ENCODE measurements at places on chromosomes 7 and 10. TPM values are rescaled to one million over a fixed set of nuclear protein-coding genes. Genes with fewer than 3 reads are reported as not detected.

GRCh38 chr7:42192066-42192465 is 44.9 kb downstream of the GLI3 start:
- no peak overlapping the region for H3K4me3 ChIP-seq
- H3K4me1 ChIP-seq = peaks cover 10% of the 10 kb centered on the region
- no peak for DNase-seq
- no peaks in the 10 kb centered on the region for H3K27me3 ChIP-seq

- H3K4me1 ChIP-seq = no peaks in the 10 kb centered on the region
- DNase-seq = no peak
- no peaks in the 10 kb centered on the region for H3K27me3 ChIP-seq
- no peak overlapping the region for H3K4me3 ChIP-seq
Measured at GRCh38 chr10:110263164-110263563, 41.6 kb downstream of the SMNDC1 start.

- H3K4me1 ChIP-seq = peaks cover 19% of the 10 kb centered on the region
- H3K4me3 ChIP-seq = peak overlapping the region; percentile 29
Measured at GRCh38 chr10:5944389-5945189, 32.8 kb downstream of the IL15RA start.

DNA sequence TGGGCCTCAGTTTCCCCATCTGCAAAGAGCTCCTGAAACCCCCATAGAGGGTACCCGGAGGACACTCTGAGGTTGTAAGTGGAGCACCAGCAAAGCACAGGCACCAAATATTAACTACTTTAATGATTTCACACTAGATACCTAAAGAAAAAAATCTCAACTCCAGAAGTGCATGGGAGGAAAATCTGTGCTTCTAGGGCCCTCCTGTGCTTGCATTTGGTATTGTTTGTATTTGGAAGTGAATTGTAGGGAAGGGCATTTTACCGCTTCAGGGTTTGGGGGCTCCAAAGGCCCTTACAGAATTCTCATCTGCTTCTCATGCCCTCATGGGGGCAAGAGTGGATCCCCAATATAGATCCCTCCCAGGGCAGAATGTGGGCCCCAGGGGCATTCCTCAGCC is 22.4 kb upstream of the DRGX start:
- H3K27me3 ChIP-seq = no peaks in the 10 kb centered on the region
- H3K4me3 ChIP-seq = no peak overlapping the region
- no peak overlapping the region for H3K27ac ChIP-seq
- no peaks in the 10 kb centered on the region for H3K4me1 ChIP-seq

DNA sequence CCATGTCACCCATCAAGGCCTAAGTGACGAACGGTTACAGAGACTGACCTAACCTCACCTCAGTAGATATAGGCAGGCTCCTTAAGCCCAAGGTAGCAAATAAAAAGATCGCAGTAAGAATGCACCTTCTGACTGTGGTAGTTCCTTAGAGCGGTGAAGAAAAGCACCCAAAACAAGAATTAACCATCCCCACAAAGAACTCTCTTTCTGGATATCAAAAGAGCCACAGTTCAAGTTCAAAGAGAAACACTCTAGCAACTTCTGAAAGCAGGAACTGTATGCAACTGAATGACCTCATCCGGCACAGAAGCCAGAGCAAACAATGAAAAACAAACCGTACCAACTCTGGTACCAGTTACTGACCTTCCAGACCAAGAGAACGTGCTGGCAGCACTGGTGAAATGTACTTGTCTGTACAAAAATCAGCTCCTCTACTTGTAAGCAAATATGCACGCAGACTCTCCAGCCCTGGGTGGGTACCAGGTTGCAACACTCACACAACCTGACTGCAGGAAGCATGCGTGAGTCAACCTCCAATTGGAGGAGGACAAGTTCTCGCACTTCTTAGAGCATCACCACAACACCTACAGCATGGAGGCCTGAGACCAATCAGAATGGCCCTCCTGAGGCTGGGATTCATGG is 202.7 kb downstream of the FAM107B start:
- H3K4me1 ChIP-seq = no peaks in the 10 kb centered on the region
- H3K4me3 ChIP-seq = no peak overlapping the region
- no peak for DNase-seq
- no peaks in the 10 kb centered on the region for H3K27me3 ChIP-seq
- no peaks in the 10 kb centered on the region for H3K36me3 ChIP-seq

DNA sequence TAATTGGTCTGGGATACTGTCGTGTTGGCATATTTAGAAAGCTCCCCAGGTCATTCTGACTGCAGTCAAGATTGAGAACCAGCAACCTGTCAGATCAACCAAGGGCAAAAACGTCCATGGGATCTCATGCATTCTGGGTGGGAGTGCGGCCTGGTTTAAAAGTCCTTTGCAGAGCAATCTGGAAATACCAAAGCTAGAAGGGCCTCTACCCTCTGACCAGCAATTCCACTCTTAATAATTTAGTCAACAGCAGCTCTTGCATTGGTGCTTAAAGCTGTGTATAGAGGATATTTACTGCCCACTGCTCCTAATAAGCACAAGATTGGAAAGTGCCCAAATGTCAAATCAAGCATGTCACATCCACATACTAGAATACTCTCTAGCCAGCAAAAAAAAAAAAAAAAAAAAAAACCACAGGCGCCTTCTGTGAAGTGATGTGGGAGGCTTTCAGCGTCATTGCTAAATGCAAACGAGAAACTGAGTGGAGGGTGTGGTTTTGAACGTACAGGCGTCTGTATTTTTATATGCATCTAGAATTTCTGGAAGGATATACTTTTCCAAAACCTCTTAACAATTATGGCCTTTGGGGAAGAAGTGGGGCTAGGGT is 44.8 kb upstream of the HSPA12A start:
- H3K4me3 ChIP-seq = no peak overlapping the region
- DNase-seq = no peak
- H3K27ac ChIP-seq = no peak overlapping the region
- H3K4me1 ChIP-seq = no peaks in the 10 kb centered on the region

- H3K27ac ChIP-seq = no peak overlapping the region
- no peaks in the 10 kb centered on the region for H3K36me3 ChIP-seq
- no peaks in the 10 kb centered on the region for H3K4me1 ChIP-seq
- no peak for DNase-seq
- no peak overlapping the region for H3K4me3 ChIP-seq
Measured at GRCh38 chr10:31645786-31646185, 282.8 kb downstream of the ARHGAP12 start.

GRCh38 chr7:786472-787255 is 45.6 kb upstream of the SUN1 start:
- no peak overlapping the region for H3K27ac ChIP-seq
- H3K27me3 ChIP-seq = no peaks in the 10 kb centered on the region
- H3K4me1 ChIP-seq = no peaks in the 10 kb centered on the region

GRCh38 chr7:132518839-132519173 is 57.5 kb downstream of the PLXNA4 start:
- no peak for DNase-seq
- no peaks in the 10 kb centered on the region for H3K36me3 ChIP-seq
- no peaks in the 10 kb centered on the region for H3K4me1 ChIP-seq
- H3K27me3 ChIP-seq = no peaks in the 10 kb centered on the region
- no peak overlapping the region for H3K4me3 ChIP-seq

DNA sequence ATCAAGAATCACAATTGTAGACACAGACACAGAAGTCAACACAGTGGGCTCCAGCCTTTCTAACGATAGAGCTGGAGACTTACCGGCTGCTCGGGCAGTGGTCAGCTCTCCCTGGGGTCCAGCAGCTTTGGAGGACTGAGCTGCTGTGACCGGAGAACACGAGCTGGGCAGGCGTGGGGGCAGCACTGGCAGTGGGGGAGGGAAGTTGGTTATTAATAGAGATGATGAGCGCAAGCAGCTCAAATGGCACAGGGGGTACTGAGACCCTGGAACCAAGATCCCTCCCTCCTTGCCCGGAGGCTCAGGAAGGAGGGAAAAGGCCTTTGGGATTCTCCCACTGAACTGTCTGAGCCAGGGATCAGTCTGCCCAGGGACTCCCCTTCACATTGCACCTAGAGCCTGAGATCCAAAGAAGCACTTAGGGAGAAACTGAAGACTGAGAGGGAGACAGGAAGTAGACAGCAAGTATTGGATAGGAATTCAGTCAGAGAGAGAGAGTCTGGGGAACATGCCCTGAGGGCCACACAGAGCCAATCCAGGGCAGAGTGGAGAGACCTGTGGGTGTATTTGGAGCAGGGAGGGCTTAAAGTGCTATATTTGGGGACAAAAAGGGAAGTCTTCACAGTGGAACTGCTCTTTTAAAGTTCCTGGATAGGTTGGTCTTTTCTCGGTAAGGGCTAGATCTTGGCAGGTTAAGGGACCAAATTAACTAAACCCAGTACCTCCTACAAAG is at the start of gene MYOZ1:
Gene MYOZ1 (minus strand): TSS at position 147 of the 733 bp plus-strand sequence. CDS start 1,457 bp downstream, outside the sequence.
- H3K4me1 ChIP-seq = no peaks in the 10 kb centered on the region
- no peaks in the 10 kb centered on the region for H3K27me3 ChIP-seq
- no peaks in the 10 kb centered on the region for H3K36me3 ChIP-seq
- DNase-seq = no peak
- no peak within 1 kb of the TSS for H3K4me3 ChIP-seq

DNA sequence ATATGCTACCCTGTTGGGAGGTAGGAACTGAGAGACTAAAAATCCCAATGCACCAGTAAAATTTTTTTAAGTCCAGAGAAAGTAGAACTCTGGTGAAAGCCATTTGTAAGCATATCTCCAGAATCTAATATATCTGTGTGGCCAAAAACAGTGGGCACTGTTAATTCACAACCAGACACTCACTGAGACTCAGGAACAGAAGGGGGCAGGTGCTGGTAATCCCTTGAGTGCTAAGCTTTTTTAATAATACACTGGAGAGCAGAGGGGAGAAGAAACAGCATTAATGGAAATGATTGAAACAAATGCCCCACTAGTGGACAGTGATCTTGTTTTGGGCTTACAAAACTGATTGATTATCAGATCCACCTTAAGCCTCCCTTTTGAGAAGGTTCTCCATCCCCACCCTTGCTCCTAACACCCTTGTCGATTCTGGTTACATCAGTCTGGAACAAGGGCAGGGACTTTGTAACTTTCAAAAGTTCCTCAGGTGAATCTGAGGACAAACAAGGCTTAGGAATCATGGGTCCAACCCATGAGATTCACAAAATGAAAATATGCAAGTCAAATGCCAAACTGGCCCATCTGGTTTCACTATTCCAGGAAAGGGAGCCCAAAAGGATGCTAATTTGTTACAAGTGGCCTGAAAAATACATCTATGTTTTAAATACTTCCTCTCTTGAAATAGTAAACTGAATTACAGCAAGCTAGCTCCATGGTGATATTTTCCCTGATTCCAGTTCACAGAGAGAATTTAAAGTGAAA is 29.7 kb downstream of the PLXNA4 start:
- DNase-seq = no peak
- no peaks in the 10 kb centered on the region for H3K27me3 ChIP-seq
- H3K4me3 ChIP-seq = no peak overlapping the region
- H3K27ac ChIP-seq = no peak overlapping the region

DNA sequence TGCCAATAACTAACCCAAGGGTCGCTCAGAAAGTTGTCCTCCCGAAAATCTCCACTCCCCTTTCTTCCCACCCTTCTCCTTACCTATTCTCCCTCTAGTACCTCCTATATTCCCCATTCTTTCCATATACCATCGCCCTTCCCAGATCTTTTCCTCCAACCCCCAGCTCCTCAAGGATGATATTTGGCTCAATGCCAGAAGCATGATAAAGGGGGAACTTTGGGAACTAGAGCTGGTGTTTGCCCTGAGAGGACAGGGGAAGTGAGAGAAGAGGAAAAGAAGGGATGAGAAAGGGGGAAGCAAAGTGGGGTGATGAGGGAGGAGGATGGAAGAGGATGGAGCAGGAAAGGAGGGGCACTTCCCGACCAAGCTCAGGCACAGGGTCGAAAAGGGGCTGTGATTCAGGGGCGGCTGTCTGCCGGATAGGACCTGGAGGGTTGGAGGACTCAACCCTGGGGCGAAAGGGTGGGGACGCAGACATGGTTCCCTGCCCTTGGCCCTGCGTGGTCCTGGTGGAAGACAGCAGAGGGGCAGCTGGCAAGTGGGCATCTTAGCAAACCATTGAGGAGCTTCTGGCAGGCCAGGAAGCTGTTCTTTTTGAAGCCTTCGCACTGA is 1.8 kb downstream of the OIT3 start:
- no peak overlapping the region for H3K27ac ChIP-seq
- H3K36me3 ChIP-seq = no peaks in the 10 kb centered on the region
- H3K27me3 ChIP-seq = no peaks in the 10 kb centered on the region
- H3K4me3 ChIP-seq = no peak overlapping the region
- H3K4me1 ChIP-seq = no peaks in the 10 kb centered on the region
- no peak for DNase-seq

DNA sequence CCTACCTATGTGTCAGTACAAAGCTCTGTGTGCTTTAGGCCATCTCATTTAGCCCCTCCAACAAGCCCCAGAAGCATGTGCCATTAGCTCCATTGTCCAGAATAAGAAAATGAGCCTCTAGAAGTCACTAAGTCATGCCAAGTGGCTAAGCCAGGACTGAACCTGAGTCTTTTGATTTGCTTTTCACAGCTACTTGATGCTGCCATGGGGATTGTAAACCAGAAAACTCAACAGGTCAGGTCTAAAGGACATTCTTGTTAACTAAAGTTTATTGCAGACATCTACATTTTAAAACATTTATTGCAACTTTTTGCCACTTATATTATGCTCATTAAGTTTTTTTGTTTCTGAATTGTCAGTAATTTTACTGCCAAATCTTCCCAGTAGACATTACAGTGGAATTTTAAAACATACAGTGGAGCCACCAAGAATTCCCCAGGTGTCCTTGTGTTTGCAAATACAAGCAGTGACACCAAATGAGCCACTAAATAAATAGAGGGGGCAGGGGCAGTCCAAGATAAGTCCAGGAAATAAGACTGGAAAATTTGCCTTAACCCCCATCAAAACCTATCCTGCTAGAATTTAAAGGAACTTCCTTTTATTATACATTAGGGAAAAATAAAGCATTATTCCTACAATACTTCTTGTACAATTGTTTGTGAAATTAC is 115.9 kb downstream of the RAPGEF5 start:
- DNase-seq = no peak
- H3K27ac ChIP-seq = no peak overlapping the region
- H3K4me3 ChIP-seq = no peak overlapping the region
- H3K4me1 ChIP-seq = no peaks in the 10 kb centered on the region

Gene MYO1G
- 1.0 TPM for total RNA-seq

Gene PPP1R3A
- not detected for total RNA-seq

Gene ANXA8L1
- total RNA-seq = 0.52 TPM

Gene ATG9B
- total RNA-seq = not detected

Gene FAM171A1
- 31.2 TPM for total RNA-seq

Gene MRPL32
- 79.4 TPM for total RNA-seq

Gene FAM237B
- total RNA-seq = not detected

Gene ADRB1
- total RNA-seq = not detected

Measured in uterus (tissue), 4 donors.